ENCODE measurements at places on chromosomes 4 and X.

GRCh38 chrX:19195243-19195610 lies 73.0 kb upstream of the ADGRG2 start:
- no peak for DNase-seq

- no peak for DNase-seq
Measured at GRCh38 chr4:124804041-124804440, 91.5 kb upstream of the ANKRD50 start.

DNA sequence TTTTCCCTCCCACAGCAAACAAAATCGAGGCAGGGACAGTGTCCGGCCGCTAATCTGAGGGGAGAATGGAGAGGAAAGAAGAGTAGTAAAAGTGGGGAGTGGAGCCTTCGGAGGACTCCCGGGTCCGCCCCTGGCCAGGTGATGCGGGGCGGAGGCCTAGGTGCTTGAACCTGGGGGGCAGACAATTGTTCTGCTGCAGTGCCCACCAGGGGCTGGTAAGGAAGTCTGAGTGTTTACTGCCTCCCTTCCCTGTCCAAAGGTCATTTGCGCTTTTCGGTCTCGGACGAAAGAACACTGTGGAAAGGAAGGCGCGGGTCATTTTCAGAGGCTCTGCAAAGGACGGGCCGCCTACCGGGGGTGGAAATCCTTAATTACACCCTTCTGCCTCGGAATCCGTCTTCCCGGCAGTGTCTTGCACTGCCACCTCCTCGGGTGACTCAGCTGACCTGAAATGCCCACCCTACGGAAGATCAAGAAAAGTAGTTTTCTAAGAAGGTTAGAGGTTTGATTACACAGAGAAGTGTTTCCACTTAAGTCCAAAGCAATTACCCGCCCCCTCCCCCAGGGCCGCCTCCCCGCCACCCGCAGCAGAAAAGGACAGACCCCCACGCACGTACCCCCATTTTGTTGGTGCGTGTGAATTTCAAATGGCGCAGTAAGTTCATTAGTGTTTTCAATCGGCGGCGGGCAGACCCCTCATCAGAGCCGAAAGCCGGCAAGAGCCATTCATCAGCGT lies 99.9 kb upstream of the TENM3 start:
- no peak for DNase-seq

DNA sequence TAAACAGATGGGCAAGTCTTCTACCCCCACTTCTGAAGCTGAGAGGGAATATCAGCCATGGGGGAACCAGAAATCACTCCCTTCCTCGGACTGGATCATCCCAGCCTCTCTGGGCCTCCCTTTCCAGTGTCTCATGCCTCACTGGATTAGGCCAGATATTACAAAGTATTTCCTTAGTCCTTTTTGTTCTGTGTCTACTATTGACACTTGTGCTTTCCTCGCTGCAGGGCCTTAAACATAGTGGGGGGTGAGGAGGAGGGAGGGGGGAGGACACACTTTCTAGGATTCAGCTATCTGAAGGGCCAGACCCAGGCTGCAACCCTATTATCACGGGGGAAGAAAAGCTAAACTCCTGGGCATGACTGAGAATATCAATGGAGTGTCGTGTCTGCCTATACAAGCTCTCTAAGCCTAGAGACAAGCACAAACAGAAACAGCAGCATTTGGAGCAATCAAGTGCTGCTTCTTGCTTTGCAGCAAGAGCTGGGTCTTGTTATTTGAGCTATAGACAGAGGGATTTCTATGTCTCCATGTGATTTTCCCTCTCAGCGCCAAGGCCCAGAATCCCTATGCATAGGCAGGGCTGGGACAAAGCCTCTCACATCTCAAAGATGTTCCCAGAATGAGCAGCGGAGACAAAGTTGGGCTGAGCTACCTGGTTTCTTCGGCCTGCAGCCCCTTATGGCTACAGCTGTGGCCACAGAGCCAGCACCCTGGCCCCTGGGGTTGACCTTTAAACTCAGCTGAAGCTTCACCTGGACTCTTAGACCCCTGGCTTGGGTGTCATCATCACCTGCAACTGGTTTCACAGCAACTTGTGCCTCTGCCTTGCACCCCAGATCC lies 20.2 kb downstream of the PJA1 start:
- DNase-seq, result no peak

DNA sequence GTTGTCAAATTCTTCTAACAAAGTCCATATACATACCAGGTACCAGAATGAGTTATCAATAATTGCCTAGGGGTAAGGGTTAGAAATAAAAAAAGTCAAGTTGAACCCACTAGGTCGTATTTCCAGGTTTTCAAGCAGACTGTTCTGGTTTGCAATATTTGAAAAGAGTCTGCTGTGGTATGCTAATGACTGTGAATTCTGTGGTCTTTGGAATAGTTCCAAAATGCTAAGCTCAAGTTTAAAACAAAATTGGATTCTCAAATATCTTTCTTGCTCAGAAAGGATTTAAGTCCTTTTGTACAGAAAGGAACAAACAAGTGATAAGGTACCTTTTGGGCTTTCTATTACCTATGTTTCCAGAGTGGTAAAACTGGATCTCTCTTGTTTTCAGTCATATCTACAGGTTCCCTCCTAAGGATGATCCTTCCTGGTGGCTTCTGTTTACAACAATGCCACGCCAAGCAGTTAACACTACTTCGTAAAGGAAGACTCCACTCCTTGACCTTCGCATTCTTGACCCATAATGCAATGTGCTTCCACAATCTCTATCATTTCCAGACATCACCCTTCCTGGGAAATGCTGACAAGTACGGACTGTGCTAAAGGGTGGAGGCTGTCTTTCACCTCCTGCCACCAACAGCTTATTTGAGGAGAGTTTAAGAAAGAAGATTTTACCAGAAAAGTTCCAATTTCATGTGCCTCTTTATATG lies 531.7 kb upstream of the FTHL17 start:
- DNase-seq, result no peak

GRCh38 chr4:6032249-6033244 lies 14.3 kb upstream of the C4orf50 start:
- no peak for DNase-seq

GRCh38 chr4:10079912-10080588 lies 36.5 kb downstream of the WDR1 start:
- no peak for DNase-seq

DNA sequence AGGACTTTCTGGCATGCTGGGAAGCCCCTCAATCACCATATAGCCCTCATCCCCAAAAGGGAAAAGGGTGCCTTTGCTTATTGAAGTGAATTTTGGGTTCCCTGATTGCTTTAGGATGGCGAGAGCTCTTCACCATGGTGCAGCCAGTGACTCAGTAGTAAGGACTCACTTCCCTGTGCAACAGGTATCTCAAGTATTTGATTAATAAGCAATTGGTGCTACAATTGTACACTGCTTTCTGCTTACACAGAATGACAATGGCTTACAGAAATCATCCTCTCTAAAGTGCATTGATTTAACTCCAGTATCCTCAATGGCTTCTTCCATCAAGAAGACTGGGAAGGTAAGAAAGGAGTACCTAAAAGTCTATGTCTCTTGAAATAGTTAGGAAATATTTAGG lies 143.7 kb upstream of the SMIM10 start:
- no peak for DNase-seq

DNA sequence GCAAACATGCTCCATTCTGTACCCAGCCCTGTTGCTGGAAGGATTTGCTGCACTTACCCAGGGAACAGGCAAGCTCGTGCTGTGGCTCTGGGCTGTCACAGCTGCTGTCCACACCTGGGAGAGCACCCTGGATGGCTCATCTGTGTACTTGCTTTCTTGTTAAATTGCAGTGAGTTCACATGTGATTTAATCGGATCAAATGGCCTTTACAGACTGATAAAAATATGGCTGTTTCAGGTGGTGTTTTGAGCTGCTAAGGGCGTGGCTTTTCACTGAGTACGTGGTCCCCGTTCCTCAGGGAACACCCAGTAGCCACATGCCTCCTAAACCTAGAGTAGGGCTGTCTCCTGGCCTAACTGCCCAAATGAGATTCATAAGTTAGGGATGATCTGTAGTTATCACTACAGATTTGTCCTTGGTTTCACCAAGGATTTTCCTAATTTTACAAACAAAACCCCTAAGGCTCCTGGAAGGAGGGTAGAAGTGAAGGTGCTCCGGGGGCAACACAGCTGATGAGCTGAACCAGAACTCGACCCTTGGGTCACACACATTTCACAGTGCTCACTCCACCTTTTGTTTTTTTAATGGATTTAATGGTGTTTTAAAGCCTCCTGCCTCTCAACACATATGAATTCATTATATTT lies 13.7 kb downstream of the KLKB1 start:
- no peak for DNase-seq

- DNase-seq, result no peak
Measured at GRCh38 chr4:87078987-87079486, 141.4 kb downstream of the KLHL8 start.

GRCh38 chrX:2811271-2811670 lies 17.5 kb upstream of the GYG2 start:
- DNase-seq, result no peak

DNA sequence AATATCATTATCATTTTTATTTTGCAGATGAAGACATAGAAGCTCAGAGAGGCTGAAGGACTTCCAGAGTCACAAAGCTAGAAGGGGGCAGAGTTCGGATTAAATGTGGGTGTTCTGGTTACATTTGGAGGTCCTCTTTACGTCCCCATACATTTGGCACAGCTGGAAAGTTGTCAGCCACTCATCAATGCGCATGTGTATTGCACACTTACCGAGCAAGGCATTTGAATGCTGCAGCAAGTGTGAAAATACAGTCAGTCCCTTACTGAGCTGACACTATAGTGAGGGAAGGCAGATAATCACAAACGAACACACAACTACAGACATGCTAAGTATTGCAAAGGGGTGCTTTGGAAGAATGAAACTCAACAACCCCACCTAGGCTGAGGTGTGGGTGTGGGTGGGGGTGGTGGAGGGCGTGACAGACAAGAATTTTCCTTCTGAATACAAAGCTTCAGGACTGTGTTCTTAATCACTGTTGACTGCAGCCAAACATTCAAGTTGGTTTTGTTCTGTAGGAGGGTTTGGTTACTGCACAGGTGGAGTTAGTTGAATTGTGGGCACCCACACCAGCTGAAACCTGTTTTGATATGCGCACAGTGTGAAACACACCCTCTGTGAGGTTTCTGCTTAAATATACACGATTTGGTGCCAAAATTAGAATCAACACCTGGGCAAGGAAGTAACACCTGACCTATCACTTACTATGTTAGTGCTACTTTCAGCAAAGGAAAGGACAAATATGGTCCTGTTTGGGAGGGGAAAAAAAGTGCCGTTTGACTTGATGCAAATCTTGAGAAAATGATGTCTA lies 72.4 kb downstream of the COQ2 start:
- no peak for DNase-seq

DNA sequence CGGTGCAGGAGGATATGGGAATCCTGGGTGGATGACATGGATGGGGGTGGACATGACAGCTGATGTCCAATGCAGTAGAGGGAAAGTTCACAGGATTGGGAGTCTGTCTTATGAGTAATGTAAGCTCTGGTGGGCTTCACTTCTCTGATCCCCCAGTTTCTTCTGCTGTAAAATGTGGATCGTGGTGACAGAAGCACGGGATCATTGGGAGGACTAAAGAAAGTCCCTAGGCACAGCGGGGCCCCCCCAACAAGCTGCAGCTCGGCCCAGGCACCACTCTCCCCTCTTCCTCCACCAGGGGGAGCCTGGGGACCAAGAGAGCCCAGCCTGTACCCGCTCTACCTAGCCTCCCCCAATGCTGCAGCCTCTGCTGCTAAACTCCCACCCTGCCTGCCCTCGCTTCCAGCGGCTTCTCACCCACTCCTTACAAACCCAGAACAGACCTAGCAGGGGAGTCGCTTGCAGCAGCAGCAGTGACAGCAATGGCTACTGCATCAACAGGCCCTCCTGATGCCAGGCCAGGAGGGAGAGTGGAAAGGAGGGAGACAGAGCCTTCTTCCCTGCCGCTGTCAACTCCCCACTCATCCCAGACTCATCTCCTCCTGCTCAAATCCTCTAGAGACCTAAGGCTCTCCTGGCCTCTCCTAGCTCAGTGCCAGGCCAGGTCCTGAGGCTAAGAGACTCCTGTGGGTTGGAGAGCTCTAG lies 36.1 kb upstream of the IQSEC2 start:
- DNase-seq, result no peak

GRCh38 chr4:137640156-137640837 lies 108.0 kb upstream of the PCDH18 start:
- no peak for DNase-seq

DNA sequence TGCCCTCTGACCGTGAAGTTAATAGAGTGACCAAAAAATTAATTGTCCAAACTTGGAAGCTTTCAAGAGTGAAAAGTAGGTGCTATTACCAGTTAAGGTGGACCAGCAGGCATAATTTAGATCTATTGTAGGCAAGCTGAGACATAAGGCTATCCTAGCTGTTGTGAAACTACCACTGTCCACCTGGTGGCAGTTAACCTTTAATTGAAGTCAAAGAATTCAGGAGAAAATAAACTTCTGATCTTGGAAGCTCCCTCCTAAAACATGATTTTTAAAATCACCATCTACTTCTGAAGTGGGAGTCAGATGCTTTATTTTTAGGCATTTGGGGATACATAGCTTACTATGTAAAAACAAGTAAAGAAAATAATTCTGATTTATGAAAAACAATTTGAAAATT lies 636.3 kb upstream of the HTR2C start:
- no peak for DNase-seq

DNA sequence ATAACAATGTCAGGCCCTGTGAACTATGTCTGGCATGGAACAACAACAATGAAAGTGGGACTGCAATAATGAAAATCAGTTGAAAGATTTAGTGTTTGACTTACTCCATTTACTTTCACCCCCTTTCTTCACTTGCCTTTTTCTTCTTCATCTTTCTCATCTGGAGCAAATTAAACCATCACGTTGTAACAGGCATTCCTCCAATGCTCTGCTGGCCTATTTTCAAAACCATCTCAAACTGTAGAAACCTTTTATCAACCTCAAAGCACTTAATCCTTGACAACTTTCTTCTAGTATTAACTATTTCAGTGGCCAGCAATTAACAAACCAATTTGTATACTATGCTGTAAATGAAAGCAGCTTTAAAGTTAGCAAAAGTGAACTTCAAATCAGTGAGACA lies 8.3 kb downstream of the KLHL13 start:
- DNase-seq, result no peak

DNA sequence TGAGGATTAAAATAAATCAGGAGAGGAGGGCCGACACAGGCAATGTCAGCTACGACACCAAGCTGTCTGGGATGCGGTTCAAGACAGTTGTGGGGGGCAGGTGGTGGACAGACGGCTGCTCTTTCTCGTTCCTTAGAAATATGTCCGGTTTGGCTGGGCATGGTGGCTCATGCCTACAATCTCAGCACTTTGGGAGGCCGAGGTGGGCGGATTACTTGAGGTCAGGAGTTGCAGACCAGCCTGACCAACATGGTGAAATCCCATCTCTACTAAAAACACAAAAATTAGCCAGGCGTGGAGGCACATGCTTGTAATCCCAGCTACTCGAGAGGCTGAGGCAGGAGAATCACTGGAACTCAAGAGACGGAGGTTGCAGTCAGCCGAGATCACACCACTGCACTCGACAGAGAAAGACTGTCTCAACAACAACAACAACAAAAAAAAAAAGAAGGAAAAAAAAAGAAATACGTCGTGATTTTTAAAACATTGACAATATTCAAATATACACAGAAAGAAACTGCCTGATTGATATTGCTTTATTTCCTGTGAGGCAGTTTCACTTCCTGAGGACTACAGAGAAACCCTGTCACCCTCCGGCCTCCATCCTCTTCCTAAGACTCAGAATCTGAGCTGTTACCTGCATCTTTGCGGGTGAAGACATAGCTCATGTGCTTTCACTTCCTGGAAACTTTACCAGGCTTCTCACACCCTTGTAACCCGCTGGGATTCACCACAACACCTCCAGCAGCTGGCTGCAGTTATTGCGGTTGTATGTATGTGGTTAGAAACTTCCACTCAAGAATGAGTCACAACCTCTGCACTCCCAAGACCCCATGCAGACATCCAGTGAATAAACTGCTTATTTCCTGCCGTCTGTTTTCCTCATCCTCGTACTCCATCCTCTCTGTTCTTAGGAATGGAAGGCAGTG lies 63.8 kb upstream of the STS start:
- no peak for DNase-seq

Measured in iPS DF 6.9 (cell line).